T-cell (primary cell): ENCODE measurements at places on chromosomes 5 and 9.

DNA sequence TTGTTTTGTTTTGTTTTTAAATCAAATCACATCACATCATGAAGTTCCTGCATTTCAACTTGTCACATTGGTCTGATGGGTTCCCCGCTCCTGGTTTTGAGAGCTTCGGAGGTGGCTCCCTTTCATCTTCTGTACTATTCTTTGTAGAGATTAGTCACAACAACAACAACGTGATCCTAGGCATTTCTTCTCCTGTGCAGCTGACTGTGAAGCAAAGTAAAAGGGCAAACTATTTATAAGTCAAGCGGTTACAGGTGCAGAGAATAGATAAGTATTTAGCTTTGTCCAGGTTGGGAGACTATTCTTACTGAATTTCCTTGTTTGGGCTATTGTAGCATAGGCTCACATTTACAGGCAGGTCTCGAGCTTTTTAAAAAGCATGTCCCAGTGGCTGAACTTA is 197.7 kb upstream of the CDKN2B start:
- DNase-seq = no peak

- no peak for DNase-seq
Observed at GRCh38 chr5:34827588-34828506, 11.1 kb upstream of the TTC23L start.

- no peak for DNase-seq
Observed at GRCh38 chr5:119476341-119476740, 24.0 kb downstream of the HSD17B4 start.

DNA sequence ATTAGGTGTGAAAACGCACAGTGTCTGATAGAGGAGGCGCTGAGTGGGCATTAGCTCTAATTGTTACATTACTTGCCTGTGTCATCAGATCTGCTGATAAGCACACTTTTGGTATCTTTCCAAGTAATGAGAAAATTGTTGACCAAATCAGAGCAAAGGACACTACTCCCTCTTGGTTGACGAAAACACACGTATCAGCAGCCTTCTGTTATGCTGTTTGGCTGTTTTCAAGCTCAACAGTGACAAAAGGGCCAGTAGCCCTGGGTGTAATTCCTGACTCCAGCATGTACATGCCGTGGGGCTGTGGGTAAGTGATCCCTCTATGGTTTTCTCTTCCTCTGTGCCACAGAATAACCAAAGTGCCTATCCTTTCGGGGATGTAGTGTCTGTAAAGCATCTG is 151.4 kb downstream of the AUH start:
- no peak for DNase-seq

GRCh38 chr5:150317048-150318003 is 14.6 kb upstream of the ARSI start:
- DNase-seq = no peak

DNA sequence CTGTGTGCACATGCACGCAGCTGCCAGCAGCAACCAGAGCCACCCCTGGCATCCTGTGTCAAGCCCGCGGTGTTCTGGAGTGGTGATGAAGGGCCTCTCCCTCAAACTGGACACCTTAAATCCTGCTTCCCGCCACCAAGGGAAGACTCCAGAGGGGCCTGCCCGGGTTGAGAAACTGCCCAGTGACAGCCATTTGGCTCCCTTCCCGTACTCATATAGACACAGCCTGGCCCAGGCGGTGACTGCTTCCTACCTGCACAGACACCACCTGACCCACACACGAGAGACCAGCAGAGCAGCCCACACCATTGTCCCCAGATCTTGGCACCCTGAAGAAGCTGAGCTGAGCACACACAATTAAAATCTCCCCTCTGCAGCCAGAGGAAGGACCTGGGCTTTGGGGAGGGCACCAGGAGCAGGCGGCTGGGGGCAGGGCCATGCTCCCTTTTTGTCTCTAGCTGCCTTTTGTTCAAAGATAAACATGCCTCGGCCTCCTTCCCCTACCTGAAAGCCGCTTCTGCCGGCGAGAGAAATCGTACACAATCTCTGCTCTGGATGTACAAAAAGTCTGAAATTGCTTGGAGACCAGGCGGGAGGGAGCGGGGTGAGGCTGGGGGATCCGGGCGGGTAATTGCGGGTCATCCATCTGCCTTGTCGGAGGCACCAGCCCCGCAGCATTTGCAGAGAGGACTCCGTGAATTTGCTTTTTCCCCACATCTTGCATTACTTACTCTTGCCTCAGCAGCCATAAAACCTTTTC is 78.4 kb downstream of the TSPAN17 start:
- DNase-seq = no peak

DNA sequence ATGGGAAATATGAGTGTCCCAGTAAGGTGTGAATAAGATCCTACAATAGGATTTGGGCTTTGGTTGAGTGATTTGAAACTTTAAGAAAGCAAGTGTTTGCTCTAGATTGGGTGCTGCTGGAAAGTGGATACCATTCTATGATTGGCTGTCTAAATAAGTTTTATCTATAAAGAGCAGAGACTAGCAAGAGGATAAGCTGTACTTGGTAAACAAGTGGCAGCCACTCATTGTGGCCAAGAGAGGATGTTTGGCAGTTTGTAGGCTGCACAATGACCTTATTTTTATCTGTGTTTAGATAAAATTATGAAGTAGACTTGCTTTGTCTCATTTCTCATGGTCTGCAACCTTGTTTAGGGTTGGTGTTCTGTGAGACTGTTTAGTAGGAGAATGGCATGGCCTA is 341.6 kb upstream of the PIK3R1 start:
- DNase-seq = no peak

DNA sequence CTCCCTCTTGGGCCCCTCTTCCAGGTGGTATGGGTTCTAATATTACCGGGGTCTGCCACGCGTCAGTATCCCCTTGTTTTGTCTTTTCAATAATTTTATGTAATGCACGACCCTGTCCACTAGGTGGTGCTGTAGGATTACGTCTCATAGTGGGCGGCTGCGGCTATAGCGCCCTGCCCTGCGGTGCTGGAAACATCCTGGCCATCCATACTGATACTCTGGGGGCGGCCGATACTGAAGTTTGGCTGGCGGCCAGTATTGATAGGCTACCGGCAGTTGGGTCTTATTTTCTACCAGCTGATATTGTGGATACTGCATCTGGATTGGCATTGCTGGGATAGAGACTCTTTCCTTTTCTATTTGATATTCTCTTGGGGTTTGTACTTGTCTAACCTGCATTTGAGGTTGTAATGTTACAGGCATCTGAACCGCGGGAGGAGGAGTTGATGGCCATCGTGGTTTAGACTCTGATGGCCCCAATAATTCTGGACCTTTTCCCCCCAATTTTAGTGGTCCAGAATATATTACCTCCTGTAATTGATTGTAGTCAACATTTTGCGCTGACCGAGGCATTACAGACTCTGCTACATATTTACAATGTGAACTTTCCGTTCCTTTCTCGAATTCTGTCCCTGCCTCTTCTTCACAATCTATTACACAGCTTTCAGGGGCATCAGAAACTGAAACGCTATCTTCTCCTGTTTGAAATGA is 3.3 kb upstream of the TMEM141 start:
- no peak for DNase-seq

- no peak for DNase-seq
Observed at GRCh38 chr9:86600977-86601376, 246.8 kb upstream of the TUT7 start.

GRCh38 chr9:114302727-114303126 is 20.2 kb upstream of the ORM1 start:
- DNase-seq = no peak

DNA sequence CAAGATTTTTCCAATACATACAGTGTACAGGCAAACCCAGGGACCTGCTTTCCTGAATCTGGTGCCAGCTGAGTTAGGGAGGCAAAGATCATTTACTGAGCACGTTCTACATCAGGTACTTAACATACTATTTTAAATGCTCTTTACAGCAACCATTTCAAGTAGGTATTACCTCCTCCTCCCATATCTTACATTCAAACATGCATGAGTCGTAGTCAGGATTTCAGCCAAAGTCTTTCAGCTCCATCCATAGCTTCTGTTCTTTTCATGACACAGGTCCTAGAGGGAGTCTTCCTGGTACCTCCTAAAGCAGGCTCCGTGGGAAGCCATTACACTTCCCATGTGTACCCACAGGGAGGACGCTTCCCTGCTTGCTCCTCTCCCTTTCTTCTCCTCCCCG is 11.7 kb downstream of the KCNV2 start:
- no peak for DNase-seq

DNA sequence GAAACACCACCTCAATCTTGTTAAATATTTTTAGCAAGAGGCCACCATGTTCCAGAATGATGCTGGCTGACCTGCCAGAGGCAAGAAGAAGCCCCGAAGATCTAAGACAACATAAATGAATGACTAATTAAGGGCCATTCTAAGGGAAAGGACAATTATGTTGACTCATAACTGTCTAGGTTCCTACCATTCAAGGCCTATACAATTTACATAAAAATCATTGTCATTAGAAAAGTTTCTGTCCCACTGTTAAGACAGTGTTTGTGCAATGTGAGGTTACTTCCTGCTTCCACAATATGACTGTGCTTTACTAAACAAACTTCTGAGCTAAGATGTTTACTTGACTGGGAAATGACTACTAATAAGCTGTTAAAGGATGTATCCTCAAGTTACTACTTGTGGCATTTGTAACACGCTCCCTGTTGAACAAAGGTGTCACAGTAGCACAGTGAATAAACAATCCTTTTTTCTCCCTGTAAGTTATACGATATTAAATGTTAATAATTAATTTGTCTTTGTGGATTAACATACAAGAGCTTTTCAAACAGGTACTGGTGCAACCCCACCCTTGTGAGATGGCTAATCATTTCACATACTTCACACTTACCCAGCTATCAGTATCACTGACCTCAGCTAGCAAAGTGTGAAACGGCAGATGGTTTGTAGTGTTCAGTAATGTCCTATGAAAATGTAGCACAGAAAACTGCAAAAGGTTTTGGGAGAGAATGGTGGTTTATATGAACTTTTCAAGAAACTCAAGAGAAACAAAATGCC is 195.8 kb downstream of the EFNA5 start:
- no peak for DNase-seq

- DNase-seq = no peak
Observed at GRCh38 chr5:56433039-56433617, 200.0 kb upstream of the ANKRD55 start.

- no peak for DNase-seq
Observed at GRCh38 chr5:74384851-74385250, 255.7 kb downstream of the ENC1 start.

DNA sequence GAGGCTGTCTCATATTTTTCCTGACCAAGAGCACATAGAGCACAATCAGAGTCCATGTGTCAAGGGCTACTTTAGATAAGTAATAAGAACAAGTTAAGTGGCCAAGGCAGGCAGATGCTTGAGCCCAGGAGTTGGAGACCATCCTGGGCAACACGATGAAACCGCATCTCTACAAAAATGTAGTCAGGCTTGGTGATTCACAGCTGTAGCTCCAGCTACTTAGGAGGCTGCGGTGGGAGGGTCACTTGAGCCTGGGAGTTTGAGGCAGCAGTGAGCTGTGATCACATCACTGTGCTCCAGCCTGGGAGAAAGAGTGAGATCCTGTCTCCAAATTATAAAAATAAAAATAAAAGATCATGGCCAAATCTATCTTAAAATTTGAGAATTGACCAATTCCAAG is 767.9 kb upstream of the CTNND2 start:
- DNase-seq = no peak

DNA sequence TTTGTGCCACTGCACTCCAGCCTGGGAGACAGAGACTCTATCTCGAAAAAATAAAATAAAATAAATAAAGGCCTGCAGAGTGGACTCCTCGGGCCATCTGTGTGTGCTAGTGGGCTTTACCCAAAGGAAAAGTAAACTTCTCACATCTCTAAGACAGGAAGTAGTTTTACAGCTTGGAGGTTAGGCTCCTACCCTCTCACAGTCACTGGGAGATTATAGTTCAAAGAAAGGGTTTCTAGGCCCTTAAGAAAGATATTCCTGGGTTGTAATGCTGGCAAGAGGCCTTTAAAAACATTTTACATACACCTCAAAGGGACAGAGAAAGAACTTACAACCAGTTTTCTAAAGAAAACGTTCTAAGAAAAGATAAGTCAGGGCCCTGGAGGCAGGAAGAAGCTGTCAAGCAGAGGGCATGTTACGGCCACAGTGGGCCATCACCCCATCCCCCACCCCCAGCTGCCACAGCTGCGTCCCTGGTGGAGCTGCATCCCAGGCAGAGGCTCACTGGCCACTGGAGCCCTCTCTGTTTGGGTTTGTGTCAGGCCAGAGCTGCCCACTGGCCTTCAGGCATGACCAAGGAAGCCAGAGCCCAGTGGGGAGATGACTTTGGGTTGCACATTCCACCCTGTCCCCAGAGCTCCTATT is 78.1 kb upstream of the CDK20 start:
- no peak for DNase-seq

- no peak for DNase-seq
Observed at GRCh38 chr9:137691646-137692351, 73.0 kb downstream of the EHMT1 start.

GRCh38 chr5:135944967-135945560 is 9.7 kb downstream of the LECT2 start:
- no peak for DNase-seq

DNA sequence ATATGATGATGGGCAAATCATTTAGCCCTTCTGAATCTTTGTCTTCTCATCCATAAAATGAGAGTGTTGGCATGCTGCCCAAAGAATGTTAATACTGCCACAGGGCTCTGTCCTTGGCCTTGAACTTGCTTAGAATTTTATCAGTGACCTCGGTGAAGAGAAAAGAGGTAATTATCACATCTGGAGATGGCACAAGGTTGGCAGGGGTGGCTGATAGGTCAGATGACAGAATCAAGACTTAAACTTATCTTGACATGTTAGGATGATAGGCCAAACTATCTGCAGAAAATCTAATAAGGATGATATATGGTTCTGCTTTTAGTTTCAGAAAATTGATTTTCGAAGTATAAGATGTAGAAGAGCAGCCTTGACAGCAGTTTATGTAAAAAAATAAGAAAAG is 599.1 kb upstream of the CLINT1 start:
- no peak for DNase-seq

DNA sequence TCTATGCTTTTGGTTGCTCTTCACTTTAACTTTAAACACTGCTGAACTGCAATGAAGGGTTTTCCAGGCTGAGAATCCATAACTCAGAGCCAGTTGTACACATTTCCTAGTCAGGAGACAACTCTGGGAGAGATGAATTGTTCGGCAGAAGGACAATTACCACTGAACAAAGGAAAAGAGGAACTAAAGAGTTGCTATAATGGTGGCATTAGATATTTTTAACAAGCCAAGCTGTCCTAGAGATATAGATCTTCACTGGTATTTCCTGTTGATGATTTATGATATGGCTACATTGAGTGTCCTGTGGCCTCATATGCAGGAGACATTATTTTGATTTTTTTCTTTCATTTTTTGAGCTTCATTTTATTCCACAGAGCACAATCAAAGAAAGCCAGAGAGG is 219.1 kb upstream of the PCSK5 start:
- DNase-seq = no peak

GRCh38 chr5:23721336-23721735 is 213.9 kb downstream of the PRDM9 start:
- DNase-seq = no peak

GRCh38 chr9:77569335-77569734 is 78.8 kb downstream of the GNA14 start:
- DNase-seq = no peak

GRCh38 chr9:125650271-125650737 is 56.7 kb downstream of the MAPKAP1 start:
- DNase-seq = no peak
